ENCODE measurements at places on chromosomes 2 and 18.

GRCh38 chr2:162732946-162733698 is 105.4 kb downstream of the KCNH7 start:
- DNase-seq = no peak

DNA sequence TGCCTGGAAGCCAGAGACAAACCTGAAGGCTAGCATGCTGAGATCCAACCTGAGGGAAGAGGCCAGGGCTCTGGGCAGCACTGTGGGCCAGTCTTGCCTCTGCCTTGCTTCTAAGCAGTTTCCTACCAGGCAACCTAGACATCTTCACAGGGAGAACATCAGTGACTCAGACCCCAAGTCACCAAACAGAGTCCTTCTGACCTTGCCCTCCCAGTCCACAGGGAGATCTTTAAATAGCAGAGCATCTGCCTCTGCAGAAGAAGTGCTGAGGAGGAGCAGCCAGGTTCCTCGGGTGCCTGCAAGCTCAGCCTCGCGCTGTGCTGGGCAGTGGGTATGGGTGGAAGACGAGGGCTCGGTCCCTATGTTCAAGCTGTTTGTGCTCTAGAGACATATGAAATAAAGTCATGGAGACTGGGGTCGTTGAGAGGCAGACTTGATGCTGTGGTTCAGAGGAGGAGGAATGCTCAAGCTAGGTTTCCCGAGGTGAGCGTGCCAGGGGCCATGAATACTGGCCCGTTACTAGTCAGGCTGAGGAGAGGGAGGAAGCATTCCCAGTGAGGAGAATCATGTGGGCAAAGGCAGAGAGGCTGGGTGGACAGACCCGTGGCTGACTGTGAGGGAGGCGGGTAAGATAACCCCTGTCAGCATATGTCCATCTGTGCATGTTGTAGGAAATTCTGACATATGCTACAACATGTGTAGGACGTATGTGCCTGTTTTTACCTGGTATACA is 66.5 kb downstream of the BOLA3 start:
- no peak for DNase-seq

- DNase-seq = no peak
Measured at GRCh38 chr2:28322981-28323396, 69.7 kb upstream of the FOSL2 start.

GRCh38 chr2:81481994-81482368 is 1177.4 kb upstream of the LRRTM1 start:
- no peak for DNase-seq

GRCh38 chr18:43525169-43525568 is 247.9 kb upstream of the SYT4 start:
- DNase-seq = no peak

DNA sequence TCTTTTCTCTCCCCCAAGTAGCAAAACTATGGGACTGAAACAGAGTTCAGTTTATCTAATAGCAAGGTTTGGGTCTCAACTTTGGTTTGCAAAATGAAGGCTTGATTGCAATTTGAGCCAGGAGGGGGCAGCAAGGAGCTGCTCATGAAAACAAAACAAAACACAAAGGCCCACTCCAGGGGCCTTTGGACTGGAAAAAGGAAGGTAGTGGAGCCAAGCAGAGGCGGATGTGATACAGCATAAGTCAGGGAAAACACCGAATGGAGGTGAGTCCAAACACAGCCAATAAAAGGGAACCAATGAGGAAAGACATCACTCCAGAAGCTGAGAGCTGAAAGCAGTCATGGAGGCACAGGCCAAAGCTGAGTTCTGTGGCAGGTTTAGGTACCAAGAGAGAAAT is 799.7 kb upstream of the ACVR2A start:
- peak; percentile 36 for DNase-seq

GRCh38 chr2:19577723-19578122 is 219.3 kb upstream of the OSR1 start:
- no peak for DNase-seq

DNA sequence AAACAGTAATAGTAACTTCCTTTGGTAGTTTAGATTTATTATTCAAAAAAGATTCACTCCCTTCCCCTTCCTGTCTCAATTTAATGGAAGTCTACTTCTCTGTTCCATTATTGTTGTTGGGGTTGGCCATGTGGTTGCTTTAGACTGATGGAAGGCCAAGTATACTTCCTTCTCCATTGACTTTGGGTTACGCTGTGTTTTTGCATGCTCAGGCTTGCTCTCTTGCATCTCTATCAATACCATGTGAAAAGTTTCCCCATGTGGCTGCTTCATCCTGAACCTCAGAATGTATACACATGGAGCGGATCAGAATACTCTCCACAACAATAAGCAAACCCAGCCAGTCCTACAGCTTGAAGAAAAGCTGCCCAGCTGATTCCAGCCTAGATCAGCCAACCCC is 20.3 kb downstream of the CFAP210 start:
- no peak for DNase-seq

DNA sequence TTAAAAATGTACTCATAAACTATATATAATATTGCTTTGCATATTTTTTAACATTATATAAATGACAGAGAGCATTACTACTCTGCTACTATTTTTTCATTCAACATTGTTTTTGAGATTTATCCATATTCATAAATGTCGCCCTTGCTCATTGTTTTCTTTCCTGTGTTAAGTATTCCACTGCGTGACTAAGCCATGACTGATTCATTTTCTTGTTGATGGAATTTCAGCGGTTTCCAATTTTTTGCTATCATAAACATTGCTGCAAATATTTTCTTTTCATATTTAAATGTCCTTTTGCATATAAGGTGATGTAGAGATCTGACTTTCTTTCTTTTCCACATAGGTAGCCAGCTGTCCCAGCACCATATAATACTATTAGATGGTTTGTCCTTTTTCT is 57.6 kb downstream of the SFXN5 start:
- DNase-seq = no peak

Measured in stimulated activated CD4-positive, alpha-beta T cell treated with anti-CD3 and anti-CD28 coated beads, Interleukin-1b, Interleukin-23, amount 100 ng/mL, for 24 hours (primary cell).